ENCODE measurements at places on chromosomes 6 and 20.

DNA sequence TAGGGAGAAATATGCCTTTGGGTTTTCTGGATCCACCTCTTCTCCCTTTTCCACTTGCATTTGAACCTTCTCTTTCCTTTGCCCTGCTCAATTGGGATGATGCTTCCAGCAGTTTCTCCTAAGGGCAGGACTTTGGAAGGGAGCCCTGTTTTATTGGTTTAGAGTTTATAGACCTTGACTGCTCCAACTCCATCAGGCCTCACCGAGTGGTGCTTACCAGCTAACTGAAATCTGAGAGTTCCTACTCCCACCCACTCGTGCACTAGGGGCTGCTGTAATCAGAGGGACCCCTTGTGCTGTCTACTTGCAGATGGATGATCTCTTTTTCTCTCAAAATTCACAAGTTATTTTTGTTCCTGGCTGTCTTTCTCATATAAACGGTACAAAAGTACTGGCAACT lies 121.3 kb upstream of the SLC22A16 start:
- DNase-seq, result no peak

DNA sequence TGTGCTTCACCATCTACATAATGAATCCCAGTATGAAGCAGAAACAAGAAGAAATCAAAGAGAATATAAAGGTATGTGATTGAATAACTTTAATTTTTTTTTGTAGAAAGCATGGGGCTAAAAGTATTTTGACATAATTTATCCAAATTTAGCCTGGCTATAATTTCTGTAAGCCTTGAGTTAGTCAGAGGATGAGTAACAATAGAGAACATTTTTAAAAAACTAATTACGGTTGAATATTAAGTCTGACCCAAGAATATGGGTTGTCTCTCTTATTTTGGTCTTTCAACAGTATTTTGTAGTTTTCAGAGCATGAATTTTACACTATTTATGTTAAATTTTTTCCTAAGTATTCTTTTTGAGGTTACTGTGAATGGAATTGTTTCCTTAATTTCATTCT lies 2.5 kb downstream of the GMNN start:
- DNase-seq, result no peak

DNA sequence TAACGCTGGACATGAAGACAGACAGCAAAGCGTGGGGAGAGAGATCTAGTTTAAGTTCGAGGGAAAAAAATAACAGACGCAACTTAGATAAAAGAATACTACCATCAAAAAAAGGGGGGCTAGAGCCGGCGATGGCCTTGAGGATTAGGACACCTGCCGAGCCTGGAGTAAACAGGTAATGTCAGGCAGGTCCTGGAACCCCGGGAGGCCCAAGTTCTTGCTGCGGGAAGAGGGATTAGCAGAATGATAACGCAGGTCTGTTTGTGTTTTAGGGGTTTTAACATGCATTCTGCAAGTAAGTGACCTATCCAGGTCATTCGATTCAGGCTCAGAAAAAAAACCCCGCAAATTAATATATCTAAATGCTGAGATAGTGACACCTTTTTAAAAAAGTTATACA lies 754 bp upstream of the TMEM170B start:
- DNase-seq, result no peak

DNA sequence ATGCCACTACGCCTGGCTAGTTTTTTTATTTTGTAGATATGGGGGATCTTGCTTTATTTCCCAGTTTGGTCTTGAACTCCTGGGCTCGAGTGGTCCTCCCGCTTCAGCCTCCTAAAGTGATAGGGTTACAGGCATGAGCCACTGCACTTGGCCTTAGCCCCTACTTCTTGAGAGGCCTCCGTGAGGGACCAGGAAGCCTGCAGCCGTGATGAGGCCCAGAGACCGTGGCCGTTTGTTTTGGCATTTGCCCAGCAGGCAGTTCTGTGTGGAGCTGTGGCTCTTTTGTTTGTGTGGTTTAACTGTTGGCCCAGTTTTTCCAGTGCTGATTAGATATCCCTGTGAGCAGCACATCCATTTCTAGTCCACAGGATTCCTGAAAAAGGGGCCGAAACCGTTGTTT lies 39.8 kb downstream of the SRSF3 start:
- no peak for DNase-seq

- no peak for DNase-seq
These were observed 538.4 kb upstream of the NRSN1 start for GRCh38 chr6:23587582-23587981.

DNA sequence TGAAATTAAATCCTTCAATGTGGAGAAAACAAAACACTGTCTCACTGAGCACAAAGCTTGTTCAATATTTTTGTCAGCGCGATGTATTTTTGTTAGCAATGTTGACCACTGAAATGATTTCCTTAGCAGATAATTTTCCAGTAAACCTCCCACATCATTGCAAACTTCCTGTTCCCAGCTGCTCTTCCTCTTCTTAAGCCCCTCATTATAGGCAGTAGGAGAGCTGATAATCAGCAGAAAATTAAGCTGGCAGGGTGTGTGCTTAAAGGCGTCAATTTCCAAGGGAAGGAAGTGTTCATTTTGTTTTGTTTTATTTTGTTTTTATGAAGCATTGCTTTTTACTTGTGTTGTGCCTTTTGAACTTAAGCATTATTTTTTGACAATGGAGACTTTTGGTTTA lies 29.1 kb upstream of the TMEM14A start:
- no peak for DNase-seq

DNA sequence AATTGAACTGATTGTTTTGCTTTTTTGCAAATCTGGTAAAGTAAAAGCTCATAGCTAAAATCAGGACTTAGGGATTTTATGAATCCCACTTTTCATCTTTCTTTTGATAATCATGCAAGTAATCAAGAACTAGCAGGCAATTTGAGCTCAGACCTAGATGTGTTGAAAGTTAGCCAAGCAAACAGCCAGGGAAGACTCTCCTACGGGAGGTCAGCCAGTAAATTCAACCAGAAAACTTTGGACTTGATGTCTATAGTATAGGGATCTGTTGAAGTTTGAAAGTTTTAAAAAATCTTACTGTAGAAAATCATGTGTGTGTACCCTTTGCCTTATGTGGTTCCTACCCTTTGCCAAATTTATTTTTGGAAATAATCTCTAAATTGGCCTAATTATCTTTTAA lies 95.0 kb upstream of the TPD52L1 start:
- DNase-seq, result no peak

DNA sequence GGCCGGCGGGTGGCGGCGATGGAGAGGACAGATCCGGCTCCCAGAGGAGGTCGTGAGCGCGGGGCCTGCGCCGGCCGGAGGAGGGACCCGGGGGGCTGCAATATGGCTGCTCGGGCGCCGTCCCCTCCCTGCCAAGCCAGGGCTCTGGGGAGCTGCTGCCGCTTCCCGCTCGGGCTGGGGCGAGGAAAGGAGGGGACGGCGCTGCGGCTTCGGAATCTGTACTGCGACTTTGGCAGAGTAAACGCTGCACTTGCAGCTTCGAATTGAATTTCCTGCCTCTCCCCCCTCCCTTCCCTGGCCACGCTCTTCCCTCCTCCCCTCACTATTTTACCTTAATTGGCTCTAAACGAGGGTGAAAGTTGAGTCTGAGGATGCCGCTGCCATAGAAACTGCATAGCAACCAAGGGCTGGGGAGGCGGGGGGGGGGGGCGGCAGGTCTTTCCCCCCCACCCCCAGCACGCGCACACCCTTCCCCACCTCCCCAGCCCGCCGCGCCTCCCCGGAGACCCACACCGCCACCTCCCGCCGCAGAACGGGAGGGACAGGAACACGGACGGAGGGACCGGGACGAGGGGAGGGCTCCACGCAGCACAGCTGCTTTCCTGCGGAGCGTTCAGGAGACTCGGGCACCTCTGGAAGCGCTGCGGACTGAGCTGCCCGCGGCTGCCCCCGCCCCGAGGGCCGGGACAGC lies 93.9 kb downstream of the RNASET2 start:
- DNase-seq, result no peak

GRCh38 chr20:42775037-42775436 lies 414.7 kb downstream of the PTPRT start:
- no peak for DNase-seq

DNA sequence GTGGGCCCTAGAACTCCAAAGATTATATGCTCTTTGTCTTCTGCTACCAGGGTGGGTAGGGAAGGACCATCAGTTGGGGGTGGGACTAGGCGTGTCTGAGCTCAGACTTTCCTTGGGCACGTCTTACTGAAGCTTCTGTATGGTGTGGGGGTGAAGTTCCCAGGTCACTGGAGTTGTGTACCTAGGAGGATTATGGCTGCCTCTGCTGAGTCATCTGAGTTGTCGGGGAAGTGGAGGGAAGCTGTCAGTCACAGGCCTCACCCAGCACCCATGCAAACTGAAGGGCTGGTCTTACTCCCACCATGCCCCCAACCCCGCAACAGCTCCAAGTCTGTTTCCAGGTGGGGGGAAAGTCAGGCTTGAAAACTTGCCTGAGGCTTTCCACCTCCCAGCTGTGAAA lies 90.1 kb downstream of the LPA start:
- no peak for DNase-seq

DNA sequence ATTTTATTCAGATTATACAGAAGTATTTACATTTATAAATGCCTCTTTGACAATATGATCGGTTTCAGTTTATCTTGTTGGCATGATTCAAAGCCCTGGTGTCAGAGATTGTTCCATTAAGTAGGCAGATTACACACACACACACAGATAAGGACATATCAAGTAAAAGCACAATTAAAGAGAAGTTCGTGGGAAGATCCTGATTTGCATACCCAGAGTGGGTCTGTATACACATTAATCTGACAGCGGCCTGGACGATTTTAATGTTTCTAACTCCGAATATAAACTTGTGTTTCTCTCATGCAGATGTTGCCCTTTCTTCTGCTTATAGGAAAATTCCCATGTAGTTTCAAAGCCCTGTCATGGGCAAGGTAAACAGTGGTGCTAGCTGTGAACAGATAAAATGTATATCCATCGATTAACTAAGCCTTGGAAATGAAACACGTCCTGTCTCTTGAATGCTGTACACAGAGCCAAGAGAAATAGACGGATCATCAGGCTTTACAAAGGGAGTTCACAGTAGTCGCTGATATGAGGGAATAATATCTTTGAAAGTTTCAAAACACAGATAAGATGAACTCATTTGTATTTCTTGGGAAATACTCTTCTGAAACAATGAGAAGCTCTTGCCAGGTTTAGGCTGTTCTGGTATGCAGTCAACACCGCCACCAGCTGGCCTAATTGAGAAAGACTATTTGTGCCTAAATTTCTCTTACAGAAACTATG lies 108.2 kb upstream of the GMDS start:
- no peak for DNase-seq

DNA sequence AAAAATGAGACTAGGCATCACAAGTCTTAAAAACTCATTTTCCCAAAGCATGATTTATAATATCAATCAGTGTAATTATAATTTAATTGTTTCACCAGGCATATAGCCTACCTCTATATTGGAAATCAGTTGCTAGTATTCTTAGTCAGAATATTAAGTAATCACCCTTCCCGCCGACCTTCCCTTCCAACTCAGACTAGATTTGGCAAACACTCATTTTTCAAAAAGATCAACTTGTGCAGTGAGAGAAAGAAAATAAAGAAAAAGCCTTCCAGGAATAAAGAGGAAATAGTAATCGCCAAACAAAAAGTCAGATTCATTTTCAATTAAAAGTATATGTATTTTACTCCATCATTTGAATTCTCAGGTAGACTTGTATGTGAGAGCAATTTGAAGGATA lies 1.9 kb upstream of the BMP5 start:
- no peak for DNase-seq

DNA sequence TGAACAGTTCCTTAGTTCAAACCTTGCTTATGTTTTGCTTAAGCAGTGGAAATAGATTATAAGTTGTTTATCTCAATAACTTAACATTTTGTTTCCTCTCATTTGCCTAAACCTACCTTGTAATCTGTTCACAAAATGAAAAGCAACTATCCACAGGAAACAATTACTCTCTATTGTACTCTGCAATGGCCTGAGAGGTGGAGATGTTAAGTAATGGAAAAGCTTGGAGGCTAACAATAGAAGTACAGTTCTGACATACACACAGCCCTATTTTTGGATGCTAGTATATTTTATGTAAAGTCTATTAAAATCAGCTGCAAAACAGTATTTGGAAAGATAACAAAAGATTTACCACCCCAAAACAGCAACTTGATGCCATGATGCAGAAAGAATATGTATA lies 82.1 kb downstream of the TINAG start:
- no peak for DNase-seq

DNA sequence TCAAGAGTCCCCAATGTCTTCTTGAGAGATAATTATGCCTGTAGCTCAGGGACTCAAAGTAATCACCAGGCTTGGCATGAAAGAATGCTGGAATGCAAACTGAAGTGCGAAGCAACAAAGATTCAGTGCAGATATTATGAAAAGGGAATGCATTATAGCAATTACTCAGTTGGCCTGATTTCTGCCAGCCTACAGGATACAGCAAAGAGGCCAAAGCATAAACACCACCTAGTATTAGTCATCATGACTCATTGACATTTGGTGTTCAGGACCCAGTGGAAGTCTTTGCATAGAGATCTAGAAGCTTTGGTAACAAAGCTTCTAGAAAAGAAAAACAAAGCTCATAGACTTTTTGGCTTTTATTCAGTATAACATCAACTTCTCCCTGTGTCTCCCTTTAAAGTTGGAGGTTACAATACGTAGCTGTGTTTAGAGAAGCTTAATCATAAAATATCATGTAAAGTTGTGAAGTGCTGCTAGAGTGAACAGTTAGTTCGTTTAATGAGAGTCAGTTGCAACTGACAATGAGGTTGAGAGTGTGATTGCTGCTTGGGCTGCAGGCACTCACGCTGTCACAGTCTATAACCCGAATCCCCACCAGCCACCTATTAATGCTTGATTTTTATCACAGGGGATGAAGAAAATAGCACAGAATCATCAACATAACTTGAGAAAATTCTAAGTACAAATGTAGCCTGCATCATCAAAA lies 932.7 kb downstream of the TFAP2A start:
- DNase-seq, result no peak

- DNase-seq, result no peak
These were observed 1099.1 kb upstream of the ADGRB3 start for GRCh38 chr6:67535946-67536345.

GRCh38 chr6:90495216-90495817 lies 91.6 kb downstream of the MAP3K7 start:
- no peak for DNase-seq

GRCh38 chr20:24892931-24893330 lies 56.1 kb upstream of the CST7 start:
- no peak for DNase-seq

- no peak for DNase-seq
These were observed 95.6 kb downstream of the CTNNBL1 start for GRCh38 chr20:37789408-37789807.

DNA sequence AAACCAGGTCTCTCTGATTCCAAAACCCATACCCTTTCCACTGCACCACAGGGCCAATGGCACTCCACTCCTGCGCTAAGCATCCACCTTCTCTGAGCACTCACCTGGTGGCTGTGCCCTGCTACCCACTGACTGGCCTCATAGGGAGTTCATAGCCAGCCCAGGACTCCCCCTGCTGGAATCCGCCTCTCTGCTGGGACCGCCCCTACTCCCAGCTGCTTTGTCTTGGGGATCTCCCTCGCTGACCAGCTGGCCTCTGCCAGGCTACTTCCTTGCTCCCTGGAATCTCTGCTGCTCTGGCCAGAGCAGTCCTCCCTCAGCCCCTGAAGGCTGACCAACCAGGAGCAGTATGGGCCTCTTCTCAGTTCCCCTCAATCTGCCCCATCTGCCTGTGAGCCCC lies 129.7 kb downstream of the FAXC start:
- no peak for DNase-seq

All from RWPE2 (cell line).